ENCODE measurements at places on chromosomes 16 and 17.

GRCh38 chr16:17258848-17259713 lies 211.7 kb downstream of the XYLT1 start:
- no peak for DNase-seq

DNA sequence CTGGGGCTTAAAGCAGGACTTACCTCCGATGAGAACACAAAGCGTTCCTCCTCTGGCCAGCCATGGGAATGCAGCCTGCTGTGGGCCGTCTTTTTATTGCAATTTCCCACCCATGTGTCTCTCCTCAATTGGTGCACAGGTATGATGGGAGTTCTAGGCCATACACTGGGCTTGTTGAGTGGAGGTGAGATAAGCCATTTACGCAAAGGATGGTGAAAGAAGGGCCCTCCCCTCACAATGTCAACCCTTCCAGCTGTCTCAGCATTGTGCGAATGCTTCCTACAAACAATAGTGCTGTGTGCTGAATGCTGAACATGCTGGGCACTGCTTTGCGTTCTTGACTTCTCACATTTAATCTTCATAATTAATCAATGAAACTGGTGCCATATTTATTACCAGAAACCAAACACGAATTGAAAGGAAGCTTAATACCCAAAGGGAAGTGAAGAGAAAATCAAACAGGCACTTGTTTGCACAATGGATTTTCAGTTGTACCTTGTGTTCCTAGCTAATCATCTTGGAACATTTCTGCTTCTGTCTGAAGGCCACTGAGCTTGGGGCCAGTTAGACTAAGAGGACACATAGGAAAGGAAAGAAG lies at the start of gene GP2:
Gene GP2, minus strand, starts transcription at position 70 of the 598 bp plus-strand sequence. CDS start 1,082 bp downstream, outside the sequence.
- no peak for DNase-seq

DNA sequence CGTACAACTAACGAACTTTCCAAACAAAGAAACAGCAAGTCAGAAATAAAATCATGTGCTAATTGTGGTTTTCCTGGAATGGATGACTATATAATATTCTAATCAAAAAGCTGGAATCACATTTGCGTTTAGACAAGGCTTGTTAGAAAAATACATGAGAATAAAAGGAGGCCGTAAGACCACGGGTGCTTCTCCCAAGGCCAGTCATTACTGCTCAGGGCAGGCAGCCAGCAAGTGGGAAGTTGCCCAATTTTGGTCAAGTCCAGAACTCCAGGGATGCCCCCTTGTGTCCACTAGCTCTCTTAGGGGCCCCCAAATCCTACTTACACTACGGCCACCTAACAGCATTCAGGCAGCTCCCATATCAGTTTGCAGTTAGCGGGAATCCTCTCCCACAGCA lies 25.9 kb upstream of the LYRM9 start:
- no peak for DNase-seq

DNA sequence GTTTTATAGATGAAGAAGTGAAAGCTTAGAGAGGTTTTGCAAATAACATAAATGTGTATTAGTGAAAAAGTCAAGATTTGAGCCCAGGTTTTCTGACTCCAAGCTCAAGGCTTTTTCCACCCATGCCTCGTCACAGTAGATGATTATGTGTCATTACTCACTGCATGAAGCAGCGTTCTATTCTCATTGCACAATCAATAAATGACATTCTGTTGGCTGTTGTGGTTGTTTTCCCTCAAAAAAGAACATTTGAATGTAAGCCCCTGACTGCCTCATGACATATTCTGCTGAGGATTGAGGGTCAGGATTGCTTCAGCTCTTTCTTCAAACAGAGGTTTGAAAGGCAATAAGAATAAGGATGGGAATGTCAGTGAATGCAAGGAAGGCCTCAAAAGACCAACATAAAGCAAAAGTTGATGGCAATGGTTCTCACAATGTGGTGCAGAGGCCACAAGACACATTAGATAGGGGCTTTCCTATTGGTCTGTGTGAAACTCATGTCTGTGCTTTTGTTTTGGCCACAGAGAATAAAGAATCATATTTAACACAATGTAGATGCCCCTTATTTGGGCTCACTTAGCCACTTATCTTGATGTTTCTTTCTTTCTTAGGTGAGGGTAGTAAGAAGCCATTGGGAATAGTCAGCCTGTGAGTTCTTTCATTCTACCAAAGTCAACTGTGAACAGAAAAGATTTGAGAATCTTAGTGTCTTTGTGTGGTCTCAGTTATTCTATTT lies 5.4 kb upstream of the MMD start:
- no peak for DNase-seq

DNA sequence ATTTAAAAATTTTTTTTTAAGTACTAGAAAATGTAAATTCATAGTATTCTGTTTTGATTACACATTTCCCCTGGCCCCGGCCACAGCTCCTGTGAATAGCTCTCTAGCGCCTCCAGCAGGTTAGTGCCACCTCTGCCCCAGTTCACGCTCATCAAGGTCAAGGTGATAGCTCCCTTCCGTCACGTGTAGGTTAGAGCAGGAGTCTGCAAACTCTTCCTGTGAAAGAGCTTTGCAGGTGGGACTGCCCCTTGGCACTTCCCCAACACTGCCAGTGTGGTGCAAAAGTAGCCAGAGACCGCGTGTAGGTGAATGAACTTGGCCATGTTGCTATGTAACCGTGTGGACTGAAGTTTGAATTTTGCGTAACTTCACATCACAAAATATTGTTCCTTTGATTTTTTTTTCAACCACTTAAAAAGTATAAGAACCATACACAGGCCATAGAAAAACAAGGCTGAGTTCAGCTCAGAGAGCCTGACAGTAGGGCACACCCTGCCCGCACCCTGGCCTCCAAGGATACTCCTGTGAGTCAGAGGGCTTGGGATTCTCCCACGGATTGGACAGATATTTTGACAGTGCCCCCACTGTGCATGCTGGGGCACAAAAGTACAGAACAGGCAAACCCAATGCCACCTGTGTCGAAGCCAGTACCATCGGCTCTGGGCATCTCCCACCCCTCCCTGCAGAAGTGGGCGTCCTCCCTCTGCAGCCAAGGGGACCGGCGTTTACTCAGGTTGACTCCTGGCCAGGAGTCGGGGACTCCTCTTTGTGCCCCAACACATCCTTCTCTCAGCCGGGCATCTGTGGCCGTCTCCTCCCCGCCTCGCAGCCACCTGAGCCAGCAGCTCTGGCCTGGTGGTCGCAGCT lies 92.0 kb upstream of the CHMP6 start:
- peak; percentile 55 for DNase-seq

GRCh38 chr17:53499277-53499676 lies 323.4 kb upstream of the KIF2B start:
- DNase-seq, result no peak

DNA sequence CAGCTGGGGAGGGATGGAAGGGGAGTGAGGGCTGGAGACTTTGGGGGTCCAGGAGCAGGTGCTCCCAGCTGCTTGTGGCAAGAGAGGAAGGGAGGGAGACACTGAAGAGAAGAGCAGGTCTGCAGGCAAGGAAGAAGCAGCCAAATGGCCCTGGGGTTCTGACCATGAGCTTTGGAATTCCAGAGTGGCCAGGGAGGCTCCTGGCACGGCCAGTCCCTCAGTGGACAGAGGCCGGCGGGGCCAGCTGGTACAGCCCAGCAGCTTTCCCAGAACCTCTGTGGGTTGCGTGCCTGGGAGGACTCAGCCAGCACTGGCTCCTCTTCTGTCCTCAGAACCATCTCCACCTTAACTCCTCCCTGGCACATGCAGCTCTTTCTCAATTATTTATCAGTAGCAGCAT lies 233.0 kb downstream of the MSI2 start:
- no peak for DNase-seq

GRCh38 chr17:42846594-42847280 lies 2.4 kb downstream of the AOC2 start:
- DNase-seq, result no peak

GRCh38 chr17:17120294-17120693 lies 78.0 kb downstream of the MPRIP start:
- DNase-seq, result no peak

DNA sequence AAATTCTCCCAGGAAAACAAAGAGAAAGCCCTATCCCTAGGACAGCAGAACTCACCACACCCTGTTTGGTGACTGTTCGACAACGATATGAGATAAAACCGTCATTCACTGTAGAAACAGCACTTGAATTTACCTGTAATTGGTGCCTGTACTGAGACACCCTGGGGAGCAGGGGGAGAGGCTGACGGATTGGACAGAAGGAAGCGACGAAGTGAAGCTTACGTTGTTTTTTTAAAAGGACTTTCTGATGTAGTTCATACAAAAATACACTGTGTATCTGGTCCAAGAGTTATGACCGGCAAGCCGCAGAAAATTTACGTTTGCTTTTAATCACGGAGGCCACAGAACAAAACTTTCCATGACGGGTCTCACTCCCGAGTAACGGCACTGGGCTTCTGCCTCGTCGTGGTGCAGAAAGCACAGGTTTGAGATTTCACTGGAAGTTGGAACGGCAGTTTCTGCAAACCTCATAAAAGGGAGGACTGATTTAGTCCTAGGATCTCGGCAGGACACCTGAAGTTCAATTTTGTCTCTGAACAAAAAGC lies 9.7 kb downstream of the NXN start:
- DNase-seq, result no peak

DNA sequence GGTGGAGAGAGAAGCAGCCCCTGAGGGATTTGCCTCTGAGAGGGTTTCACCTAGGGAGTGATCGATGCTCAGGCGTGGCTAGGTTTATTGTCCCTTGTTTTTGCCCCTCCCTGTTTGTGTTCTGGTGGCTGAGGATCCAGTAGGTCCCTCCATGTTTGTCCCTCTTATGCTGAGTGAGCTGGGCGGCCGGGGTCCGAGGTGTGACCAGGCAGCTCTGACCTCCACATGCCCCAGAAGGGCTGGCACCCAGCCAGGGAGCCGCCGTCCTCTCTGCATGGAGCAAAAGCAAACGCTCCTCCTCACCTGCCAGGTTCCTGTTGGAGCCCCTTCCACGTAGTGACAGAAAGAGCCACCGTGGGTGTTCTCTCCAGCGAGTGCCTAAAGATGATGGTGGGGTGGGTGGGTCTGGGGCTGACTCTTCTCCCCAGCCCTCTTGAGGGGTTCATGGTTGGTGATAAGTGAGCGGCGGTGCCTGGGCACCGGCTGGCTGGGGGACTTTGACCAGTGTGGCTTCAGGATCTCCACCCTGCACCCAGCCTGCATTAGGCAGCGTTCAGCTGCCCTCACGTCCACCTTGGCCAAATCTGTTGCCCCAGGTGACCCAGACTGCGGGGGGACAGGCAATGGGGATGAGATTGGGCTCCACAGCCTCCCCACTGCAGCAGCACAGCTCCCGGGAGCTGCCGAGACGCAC lies 14.1 kb upstream of the NUDT16L1 start:
- no peak for DNase-seq

Measured in ACHN (cell line).